GM04503 (cell line): ENCODE measurements at places on chromosomes 13 and 19.
A peak's percentile ranks its signal among the peaks of the same experiment; 100 is the strongest.

GRCh38 chr13:24272452-24273161, 36.8 kb upstream of the C1QTNF9 start:
- DNase-seq: no peak

- DNase-seq: no peak
Observed at GRCh38 chr19:10805065-10805757, 30.8 kb downstream of the TMED1 start.

DNA sequence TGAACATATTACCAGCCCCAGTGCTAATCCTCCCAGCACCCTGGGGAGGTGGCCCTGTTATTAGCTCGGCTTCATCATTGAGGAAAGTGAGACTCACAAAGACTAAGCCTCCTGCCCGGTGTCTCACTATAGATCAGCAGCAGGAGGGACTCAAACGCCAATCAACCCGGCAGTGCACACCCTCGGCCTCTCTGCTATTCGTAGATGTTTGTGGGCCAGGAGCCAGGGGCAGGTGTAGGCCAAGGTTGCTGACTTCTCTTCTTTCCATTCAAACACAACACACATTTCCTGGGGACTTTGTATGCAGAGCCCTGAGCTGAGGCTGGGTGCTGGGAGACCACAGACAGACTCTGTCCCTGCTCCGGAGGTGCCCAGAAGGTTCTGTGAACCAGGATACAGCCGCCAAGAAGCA, 9.4 kb upstream of the SBK3 start:
- DNase-seq: no peak

DNA sequence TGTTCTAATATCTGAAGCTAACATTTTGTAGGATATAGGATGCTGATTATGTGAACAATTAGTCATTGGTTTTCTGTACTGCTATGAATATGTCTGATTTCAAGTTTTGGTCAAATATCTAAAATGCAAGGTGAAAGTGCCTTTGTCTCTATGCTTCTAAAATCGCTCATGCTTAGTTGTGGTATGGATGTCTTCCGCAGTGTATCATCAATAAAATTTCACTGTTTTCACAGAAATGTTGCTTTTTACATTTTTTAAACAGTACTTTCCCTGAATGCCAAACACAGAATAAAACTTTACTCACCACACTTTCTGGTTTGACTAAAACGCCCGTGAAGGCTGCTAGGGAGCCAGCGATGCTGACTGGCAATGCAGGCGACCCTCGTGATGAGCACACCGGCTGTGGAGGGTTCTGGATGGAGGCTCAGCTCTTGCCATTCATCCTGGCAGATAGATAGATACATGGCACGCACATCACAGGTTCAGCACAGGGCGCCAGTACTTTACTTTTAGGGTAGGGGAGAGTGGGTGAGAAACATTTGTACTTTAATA, 40.1 kb downstream of the SLC7A9 start:
- DNase-seq: no peak

- no peak for DNase-seq
Observed at GRCh38 chr19:29777781-29778309, 33.9 kb upstream of the CCNE1 start.

GRCh38 chr13:79869326-79869725, 388.4 kb downstream of the NDFIP2 start:
- DNase-seq: no peak

- peak; percentile 59 for DNase-seq
Observed at GRCh38 chr19:45782820-45783785, 813 bp upstream of the DMPK start.

DNA sequence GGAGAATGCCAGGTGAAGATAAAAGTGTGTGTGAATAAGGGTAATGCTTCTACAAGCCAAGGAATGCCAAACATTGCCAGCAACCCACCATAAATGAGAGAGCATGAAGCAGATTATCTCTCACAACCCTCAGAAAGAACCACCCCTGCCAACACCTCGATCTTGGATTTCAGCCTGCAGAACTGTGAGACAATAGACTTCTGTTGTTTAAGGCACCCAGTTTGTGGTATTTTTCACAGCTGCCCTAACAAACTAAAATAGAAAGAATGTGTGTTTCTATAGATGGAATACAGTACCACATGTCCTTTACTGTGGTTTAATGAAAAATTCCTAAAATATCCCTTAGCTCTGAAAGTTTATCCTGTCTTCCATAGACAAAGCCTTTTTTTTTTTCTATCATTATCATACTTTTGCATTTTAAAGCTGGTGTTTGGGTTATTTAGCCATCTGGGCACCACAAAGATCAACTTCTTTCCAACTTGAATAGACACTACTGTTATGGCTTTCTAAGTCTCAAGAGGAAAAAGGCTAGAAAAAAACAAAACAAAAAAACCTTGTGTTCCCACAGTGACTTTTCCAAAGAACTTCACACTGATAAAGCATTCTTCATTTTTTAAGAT, 505.6 kb downstream of the KCTD12 start:
- no peak for DNase-seq

DNA sequence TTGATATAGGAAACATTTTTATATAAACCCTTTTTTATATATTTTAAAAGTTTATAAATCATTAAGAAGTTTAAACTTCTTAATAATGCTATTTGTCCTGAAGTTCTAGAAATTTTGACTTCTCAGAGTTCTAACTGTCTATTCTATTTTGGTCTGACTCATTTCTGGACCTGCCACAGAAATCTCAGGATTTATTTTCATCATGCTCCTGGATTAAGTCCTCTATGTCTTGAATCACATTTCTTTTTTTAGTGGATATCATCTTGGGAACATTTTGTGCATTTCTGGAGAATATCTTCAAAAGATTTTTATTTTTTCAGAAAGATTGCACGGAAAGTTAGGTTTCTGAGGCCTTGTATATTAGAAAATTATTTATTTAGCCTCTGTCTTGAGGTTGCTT, 289.1 kb downstream of the NDFIP2 start:
- DNase-seq: no peak

GRCh38 chr13:79128158-79128557, 277.9 kb downstream of the RBM26 start:
- DNase-seq: no peak

GRCh38 chr13:109355166-109355565, 431.2 kb downstream of the IRS2 start:
- DNase-seq: no peak

DNA sequence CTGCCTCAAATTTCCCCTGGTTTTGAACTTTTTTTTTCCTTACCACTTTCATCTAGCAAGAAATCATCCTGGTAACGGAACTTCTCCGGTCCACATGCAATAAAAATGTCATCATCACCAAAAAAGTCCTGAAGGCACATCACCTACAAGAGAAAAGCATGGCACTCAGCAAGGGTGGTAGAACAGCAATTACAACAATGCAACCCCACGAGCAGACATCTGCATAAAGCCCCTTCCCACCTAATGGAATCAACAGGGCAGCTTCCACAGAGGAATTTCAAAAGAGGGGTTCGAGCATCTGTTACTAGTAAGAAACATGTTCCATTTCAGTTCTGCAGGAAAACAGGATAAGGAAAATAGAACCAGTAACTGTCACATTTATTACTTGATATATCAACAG, 183.9 kb downstream of the DCLK1 start:
- DNase-seq: no peak

- DNase-seq: no peak
Observed at GRCh38 chr13:23866420-23867026, 22.7 kb downstream of the MIPEP start.

DNA sequence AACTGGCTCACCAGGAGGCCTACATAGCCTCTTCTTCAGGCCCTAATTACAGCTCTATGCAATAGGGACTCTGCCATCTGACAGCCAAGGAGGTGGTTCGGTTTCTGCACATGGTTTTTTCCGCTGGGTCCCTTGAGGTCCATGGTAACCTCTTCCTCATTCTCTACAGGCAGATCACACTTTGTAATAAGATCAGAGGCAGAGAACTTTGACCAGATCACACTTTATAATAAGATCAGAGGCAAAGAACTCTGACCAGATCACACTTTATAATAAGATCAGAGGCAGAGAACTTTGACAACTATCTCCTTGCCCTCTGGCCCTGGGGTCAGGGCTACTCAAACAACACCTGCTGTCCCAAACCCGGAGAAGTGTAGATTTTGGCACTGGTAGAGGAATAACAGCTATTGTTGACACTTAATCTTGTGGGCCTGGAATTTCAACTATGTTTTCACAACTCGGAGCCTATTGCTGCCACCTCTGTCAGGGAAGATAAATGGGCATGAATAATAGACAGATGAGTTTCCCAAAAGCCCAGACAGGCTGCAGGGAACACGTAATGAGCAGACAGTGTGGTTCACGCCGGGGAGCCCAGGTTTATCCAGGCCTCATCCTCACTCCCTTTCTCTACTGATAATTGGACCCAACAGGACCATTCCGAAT, 246.1 kb downstream of the UQCRFS1 start:
- DNase-seq: no peak

- DNase-seq: no peak
Observed at GRCh38 chr13:54029226-54029625, 1000.6 kb downstream of the OLFM4 start.

- DNase-seq: no peak
Observed at GRCh38 chr13:106534639-106535551, 567 bp downstream of the EFNB2 start.

GRCh38 chr19:44891016-44891882, at the start of gene TOMM40:
TSS of gene TOMM40 (plus strand) at chr19:44891254. CDS start at chr19:44891416, 162 bp downstream.
- no peak for DNase-seq

DNA sequence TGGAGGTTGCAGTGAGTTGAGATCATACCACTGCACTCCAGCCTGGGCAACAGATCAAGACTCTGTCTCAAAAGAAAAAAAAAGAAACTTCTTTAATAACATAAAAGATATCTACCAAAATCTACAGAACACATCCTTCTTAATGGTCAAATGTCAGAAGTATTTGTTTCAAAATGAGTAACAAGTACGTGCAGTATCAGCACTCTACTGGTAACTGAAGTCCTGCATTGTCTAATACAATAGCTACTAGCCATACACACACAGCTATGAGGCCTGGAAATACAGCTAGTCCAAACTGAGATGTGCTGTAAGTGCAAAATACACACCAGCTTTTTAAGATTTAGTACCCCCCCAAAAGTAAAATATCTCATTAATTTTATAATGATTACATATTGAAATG, 88.1 kb downstream of the TSC22D1 start:
- no peak for DNase-seq

DNA sequence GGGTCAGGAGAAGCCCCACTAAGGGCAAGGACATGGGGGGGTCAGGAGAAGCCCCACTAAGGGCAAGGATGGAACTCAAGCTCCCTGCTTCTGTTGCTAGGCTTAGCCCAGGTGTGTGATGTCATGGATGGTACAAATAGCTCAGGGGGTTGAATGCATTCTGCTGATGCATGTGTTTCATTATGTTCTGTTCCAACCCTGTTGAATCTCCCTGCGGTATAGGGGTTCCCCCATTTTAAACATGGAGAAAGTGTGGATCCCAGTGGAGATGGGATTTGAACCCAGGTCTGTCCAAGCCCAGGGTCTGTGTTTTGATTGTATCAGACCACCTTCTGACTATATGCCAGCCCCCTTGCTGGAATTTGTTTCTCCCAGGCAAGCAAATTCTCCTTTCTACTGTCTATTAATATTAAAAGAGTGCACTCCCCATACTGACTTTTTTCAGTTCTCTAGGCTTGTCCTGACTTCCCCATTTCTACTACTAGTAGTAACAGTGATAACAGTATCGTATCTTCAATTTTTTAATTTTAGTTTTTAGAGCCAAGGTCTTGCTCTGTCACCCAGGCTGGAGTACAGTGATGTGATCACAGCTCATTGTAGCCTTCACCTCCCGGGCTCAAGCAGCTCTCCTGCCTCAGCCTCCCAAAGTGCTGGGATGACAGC, 6.7 kb downstream of the ZNF865 start:
- no peak for DNase-seq

GRCh38 chr13:31035185-31035965, 102.9 kb downstream of the TEX26 start:
- DNase-seq: no peak

- DNase-seq: no peak
Observed at GRCh38 chr13:111978546-111978945, 88.4 kb upstream of the SOX1 start.

- no peak for DNase-seq
Observed at GRCh38 chr19:8655340-8655709, 24.9 kb downstream of the NFILZ start.

DNA sequence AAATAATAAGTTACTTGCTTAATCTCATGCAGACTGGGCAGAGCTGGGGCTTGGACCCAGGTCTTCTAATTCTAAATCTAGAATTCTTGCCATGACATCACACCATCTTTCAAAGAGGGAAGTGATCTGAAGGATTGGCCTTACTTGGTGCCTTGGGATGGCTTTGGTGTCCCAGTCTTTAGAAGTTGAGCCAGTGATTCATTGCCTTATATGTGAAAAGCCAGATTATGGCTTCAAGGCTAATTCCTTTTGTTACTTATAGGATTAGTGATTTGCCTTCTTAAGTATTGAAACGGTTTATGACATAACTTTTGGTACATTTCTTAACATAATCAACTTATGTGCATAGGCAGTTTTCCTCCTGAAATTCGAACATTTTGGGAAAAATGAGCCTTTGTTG, 14.9 kb downstream of the COG3 start:
- no peak for DNase-seq

- DNase-seq: no peak
Observed at GRCh38 chr19:33660410-33661124, 38.8 kb downstream of the CHST8 start.

- DNase-seq: no peak
Observed at GRCh38 chr19:4389511-4390016, 10.8 kb downstream of the SH3GL1 start.

DNA sequence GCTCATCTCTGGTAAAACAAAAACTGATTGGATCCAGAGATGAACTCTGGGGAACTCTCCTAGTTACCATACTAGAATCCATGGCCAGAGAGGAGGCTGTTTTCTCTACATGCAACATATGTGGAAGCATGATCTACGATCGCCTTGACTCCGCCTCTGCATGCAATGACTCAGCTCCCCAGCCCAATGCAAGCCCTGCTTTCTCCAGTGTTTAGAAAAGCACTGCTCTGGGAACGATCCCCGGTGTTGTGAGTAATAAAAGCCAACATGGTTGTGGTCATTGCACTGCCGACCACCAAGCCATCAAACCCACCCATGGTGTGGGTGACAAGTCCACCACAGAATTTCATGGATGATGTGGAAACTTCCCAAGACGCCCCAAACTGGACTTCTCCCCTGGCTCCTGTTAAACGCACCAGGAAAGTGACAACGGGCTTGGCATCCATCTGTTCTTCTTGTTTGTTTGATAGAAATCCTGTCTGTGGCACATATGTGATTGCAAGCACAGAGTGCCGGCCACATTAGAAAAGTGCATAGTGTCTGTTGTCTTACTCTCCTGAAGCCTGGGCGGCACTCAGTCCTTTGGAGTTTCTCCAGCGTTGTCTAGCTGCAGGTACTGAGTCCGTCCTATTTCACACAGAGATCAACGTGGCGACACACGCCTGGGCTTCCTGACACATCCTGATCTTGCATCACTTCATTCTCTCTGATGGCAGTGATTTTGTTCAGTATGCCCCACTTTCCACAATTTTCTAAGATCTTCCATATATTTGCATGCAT, 36.4 kb upstream of the VSTM2B start:
- no peak for DNase-seq

DNA sequence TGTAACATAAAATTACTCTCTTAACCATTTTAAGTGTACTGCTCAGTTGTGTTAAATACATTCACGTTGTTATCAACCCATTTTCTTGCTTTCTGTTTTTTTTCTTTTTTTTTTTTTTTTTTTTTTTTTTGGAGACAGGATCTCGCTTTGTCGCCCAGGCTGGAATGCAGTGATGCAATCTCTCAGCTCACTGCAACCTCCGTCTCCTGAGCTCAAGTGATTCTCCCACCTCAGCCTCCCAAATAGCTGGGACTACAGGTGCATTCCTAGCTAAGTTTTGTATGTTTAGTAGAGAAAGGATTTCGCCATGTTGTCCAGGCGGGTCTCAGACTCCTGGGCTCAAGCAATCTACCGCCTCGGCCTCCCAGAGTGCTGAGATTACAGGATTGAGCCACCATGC, 42.5 kb upstream of the C13orf42 start:
- DNase-seq: no peak
